WERI-Rb-1 (cell line): ENCODE measurements at places on chromosomes 5 and 9.

GRCh38 chr9:34985311-34985899 lies 4.1 kb upstream of the DNAJB5 start:
- peak; percentile 73 for DNase-seq

- DNase-seq: peak; percentile 92
Measured at GRCh38 chr9:128341435-128341849, 1.1 kb downstream of the SLC27A4 start.

GRCh38 chr5:133366438-133366837 lies 245.9 kb downstream of the FSTL4 start:
- no peak for DNase-seq

DNA sequence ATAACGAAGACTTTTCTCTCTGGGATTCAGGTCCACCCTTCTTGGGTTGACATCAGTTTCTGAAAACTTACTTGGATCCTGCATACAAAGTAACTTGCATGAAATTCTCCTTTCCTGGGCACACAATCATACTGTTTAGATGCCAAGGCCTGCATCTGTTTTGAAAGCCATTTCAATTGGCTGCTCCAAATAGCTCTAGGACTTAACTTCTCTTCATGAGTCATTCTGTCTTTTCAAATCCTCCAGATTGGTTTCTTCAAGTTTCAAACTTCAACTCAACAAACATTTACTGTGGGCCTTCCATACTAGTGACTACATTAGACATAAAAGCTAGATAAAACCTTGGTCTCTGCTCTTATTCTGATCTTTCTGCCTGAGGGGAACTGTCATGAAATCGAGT lies 54.8 kb upstream of the HMHB1 start:
- no peak for DNase-seq

- DNase-seq: no peak
Measured at GRCh38 chr9:124388275-124389048, 26.8 kb downstream of the PSMB7 start.

- DNase-seq: no peak
Measured at GRCh38 chr5:32388432-32389129, 56.0 kb downstream of the ZFR start.

DNA sequence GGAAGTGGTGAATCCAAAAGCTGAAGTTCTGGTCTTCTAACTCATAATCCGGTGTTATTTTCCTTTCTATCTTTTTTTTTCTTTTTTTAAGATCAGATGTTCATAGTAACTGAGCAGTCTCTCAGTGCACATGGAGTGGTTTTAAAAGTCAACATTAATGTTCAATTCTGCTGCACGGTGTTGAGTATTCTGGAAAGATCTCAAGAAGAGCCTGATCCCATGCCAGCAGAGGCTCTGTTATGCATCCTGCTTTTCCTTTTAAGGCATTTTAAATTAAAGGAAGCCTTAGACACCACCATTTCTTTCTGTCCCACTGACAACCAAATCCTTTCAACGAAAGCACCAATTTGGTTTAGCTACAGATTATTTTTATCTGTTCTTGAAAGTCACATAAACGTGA lies 33.4 kb downstream of the SEMA5A start:
- no peak for DNase-seq

DNA sequence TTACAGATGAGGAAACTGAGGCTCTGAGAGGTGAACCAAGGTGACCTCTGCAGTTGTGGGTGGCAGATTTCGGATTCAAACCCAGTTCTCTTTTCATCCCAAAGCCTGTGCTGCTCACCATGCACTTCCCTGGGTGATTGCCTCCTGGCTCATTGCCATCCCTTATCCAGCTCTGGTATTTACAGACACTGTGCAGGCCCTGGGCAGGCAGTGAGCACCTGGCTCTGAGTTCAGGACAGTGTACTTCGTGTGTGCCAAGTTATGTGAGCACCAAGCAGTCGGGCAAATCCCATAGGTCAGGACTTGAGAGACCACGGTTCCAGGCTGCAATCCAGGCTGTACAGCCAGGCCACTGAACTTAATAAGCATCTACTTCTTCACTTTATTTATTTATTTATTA lies 1.4 kb downstream of the LRSAM1 start:
- DNase-seq: no peak

GRCh38 chr5:118554241-118554640 lies 434.1 kb downstream of the DTWD2 start:
- no peak for DNase-seq

DNA sequence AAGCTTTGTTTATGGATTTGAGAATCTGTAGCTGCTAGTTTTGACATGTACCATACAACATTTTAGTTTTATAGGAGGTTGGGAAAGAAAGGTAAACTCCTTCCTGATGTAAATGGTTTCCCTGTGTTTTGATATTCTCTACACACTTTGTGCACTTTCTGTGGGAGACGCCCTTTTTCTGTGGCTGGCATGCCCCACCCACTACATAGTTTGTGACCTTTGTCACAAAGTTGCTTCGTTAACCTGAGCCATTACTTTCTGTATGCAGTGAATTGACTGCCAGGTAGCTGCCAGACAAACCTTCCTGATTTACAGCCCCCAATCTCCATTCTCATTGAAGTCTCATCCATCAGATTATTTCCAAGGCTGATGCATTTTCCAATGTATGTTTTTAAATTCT lies 90.6 kb downstream of the NLN start:
- DNase-seq: no peak

- no peak for DNase-seq
Measured at GRCh38 chr5:89444088-89444487, 561.1 kb upstream of the MEF2C start.

- no peak for DNase-seq
Measured at GRCh38 chr9:131422241-131422792, 28.4 kb downstream of the PRRC2B start.

DNA sequence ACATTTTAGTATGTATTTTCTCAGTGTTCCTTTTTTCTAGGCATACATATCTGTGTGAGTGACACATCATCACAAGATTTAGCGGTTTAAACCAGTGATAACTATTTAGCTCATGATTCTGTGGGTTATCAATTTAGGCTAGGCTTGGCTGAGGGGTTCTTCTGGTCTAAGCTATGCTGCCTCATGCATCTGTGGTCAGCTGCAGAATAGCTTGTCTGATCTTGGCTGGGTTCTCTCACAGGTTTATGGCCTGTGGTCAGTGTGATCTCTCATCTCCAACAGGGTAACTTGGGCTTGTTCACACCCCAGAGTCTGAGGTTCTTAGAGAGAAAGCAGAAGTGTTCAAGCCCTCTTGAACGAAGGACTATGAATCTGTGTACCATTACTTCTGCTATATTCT lies 363.3 kb downstream of the KDM4C start:
- DNase-seq: no peak

DNA sequence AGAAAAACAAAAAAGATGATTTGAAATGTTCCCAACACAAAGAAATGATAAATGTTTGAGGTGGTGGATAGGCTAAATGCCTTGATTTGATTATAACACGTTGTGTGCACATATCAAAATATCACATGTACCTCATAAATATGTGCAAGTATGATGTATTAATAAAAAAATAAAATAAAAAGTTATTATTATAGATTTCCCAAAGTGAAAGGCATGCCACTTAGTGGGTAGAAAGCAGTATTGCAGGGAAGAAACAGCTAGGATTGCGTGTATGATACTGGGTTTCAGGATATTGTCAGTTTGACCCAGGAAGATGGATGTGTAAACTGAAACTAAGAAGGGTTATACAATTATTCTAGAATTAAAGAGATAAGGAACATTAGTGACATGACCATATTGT lies 3.6 kb upstream of the TMEM38B start:
- DNase-seq: no peak

- DNase-seq: no peak
Measured at GRCh38 chr9:112836394-112836793, 54.3 kb downstream of the SLC46A2 start.

DNA sequence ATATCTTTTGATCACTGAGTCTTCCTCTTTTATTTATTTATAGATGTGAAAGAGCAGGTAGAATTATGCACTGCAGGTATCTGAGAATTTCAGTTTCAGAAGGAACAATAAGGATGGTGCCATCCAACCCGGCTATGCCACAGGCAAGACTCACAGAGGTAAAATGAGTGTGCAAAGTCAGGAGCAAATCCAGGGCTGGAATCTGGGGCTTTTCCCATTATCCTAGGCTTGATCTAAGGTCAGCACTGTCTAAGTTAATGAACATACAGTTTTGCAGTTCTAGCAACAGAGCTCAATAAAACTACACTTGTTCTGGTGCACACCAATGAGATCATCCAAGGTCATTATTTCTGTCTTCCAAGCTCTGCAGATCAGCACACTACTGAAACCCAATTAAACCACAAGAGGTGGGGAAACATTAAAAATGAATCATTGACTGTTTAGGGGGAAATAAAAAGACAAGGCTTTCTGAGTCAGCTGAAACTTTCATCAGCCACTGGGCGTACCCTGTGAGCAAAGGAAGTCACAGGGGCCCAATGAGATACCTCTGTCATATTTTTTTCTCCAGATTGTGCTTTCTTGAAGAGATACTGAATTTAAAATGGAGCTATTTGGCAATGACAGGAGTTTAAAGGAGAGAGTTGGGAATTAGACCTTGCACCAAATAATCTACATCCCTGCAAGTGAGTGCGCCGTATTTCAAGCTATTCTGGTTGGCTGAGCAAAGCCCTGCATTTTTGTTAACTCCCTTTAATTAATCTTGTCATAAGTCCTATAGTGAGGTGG lies 662.2 kb upstream of the ZNF608 start:
- DNase-seq: peak; percentile 70

DNA sequence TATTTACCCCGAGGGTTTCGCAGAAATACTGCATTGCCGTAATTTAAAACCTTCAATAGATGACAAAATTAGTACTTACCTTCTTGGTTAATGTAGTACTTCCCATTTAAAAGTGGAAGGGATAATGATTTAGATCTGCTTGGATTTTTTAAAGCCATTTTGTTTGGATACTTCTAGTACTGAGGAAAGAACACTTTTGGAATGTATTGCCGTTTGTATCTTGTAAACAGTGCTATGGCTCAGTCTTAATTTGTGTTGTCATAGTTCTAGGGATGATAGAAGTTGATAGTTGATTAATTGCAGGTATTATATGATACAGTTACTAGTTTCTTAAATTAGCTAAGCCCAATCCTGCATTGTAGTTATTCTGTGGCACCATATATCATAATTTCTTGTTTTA lies 33.1 kb downstream of the TNPO1 start:
- no peak for DNase-seq

GRCh38 chr5:139079991-139080610 lies 118.1 kb downstream of the SIL1 start:
- no peak for DNase-seq

- DNase-seq: no peak
Measured at GRCh38 chr5:149466457-149466972, 84.7 kb downstream of the CSNK1A1 start.

GRCh38 chr5:161851691-161852299 lies 3.9 kb downstream of the GABRA1 start:
- DNase-seq: no peak

- no peak for DNase-seq
Measured at GRCh38 chr5:36138900-36139683, 12.6 kb downstream of the LMBRD2 start.

- no peak for DNase-seq
Measured at GRCh38 chr5:157718519-157718918, 12.7 kb upstream of the THG1L start.

- DNase-seq: no peak
Measured at GRCh38 chr9:10697044-10697443, 84.2 kb upstream of the PTPRD start.

DNA sequence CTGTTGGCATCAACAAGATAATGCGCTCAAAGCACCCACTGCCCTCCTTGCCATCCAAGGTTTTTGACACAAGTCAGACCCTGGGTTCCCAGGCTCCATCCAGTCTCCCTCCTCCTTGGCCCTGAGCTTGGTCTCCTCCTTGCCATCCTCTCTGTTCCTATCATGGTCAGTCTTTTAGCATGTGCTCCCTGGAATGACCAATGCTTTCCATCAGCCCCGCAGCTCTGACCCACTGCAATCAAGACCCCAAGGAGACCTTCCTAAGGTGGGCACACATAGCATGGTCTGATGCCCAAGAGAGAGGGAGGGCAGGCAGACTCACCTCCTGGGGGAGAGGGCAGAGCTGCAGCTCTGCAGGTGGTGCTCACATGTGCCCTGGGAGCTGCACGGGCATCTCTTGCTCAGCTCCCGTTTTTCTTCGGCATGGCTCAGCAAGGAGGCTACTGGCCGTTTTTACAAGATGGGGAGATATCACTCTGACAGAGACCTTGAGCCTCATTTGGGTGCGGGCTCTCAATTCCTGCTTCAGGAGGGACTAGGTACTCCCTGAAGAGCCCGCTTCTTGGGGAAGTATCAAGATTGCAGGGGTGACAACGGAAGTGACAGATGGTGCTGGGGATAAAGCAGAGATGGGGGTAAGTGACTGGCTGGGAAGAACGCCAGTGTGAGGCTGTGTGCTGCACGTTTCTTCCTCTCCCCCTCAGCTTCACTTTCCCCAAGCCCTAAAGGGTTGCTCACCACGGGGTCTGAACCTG lies 3.3 kb downstream of the SEPTIN8 start:
- peak; percentile 63 for DNase-seq

- DNase-seq: no peak
Measured at GRCh38 chr5:68894673-68895072, 199.1 kb upstream of the SLC30A5 start.

- no peak for DNase-seq
Measured at GRCh38 chr5:179313849-179314521, 31.3 kb downstream of the ADAMTS2 start.

- DNase-seq: no peak
Measured at GRCh38 chr5:113020461-113021273, 44.1 kb downstream of the DCP2 start.

- no peak for DNase-seq
Measured at GRCh38 chr9:94864862-94865509, 138.5 kb downstream of the AOPEP start.

DNA sequence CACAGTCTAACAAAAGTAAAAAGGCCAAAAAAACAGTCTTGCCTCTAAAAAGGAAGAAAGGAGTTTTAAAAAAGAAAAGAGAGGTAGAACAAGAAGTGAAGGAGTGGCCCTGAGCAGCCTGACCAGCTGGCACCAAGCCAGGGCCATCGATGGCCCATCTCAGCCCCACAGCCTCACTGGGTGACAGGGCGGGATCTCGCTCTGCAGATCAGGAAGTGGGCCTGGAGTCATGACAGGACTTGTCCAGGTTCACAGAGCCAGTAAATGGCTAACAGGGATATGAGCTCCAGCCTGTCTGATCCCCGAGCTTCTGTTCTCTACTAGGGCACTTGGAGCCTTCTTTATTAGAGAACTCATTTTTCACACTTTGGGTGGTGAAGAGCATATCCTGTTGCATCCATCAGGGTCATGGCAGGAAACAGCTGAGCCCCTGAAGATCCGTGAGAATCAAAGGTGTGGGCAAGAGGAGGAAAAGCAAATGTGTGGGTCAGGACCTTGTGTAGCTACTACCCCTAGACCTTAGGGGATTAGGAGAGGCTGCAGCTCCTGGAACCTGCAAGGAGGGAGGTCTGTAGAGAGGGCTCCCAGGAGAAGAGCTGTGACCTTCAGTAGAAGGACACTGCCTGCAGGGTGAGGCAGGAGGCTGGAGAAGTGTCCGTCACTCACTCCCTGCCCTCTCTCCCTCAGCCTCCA lies 299.0 kb upstream of the MSX2 start:
- DNase-seq: no peak
